CD8-positive, alpha-beta memory T cell (primary cell): ENCODE measurements at places on chromosomes 2 and 18. TPM values are rescaled to one million over a fixed set of nuclear protein-coding genes. Genes with fewer than 3 reads are reported as not detected.

ASB18 gene
- not detected for total RNA-seq

LYG2 gene
- total RNA-seq, result not detected

TRIM54 gene
- total RNA-seq, result 0.22 TPM

GRCh38 chr2:147924647-147925046 is 79.8 kb downstream of the ACVR2A start:
- no peak overlapping the region for H3K27ac ChIP-seq
- no peak overlapping the region for H3K4me3 ChIP-seq
- H3K27me3 ChIP-seq, result no peaks in the 10 kb centered on the region
- no peaks in the 10 kb centered on the region for H3K4me1 ChIP-seq

GRCh38 chr2:172079838-172080640 is 5.3 kb upstream of the DLX1 start:
- DNase-seq, result peak; percentile 3
- peaks cover 62% of the 10 kb centered on the region for H3K27me3 ChIP-seq
- peaks cover 22% of the 10 kb centered on the region for H3K4me1 ChIP-seq
- H3K27ac ChIP-seq, result no peak overlapping the region

GRCh38 chr2:154992826-154993225 is 294.3 kb downstream of the KCNJ3 start:
- H3K36me3 ChIP-seq, result no peaks in the 10 kb centered on the region
- H3K27me3 ChIP-seq, result no peaks in the 10 kb centered on the region
- H3K4me1 ChIP-seq, result no peaks in the 10 kb centered on the region
- H3K27ac ChIP-seq, result no peak overlapping the region

DNA sequence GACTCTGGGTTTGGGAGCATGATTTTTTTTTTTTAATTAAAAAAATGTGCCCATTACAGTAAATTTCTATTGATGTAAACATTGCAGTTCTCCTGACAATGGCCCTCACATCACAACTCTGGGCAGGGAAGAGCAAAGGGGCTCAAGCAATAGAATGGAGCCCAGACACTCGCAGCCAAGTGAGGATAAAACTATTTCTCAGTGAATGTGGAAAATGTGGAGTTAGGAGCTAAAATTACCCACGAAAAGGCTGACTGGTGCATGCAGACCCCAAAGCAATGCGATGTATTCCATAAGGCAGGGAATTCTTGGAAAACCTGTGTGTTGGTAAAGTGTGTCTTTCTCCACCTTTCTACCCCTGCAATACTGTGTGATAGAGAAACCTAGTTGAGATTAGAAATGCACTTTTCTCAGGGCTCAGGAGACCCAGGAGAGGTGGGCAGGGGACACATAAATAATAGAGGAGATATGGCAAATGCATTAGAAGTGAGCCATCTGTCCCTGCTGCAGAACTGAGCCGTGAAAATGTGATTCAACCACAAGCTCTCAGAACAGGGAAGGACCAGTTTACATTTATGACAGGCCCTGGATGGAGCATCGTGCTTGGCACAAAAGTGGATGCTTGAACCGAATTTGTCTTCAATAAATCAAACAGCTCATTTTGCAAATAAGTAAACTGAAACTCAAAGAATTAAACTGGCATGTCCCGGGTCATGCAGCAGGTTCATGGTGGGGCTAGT is 100.1 kb downstream of the MYCN start:
- no peak for DNase-seq
- no peaks in the 10 kb centered on the region for H3K36me3 ChIP-seq
- H3K4me3 ChIP-seq, result no peak overlapping the region
- H3K27ac ChIP-seq, result no peak overlapping the region

DNA sequence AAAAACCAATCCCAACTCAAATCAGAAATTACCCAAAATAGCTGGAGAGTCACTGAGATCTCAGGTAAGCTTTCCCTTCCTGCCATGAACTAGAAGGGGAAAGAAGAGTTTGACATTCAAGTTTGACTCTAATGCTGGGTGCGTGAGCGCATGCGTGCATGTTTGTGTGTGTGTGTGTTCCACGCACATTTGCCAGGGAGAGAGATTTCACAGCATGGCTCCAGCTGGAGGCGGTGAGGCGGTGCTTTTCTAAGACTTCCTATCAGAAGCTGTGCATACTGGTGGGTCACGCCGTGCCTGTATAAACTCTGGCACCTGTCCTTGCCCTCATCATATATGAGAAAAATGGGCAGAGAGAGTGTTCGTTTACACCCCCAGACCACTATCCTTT is 116.2 kb downstream of the MSH2 start:
- no peak overlapping the region for H3K4me3 ChIP-seq
- no peak overlapping the region for H3K27ac ChIP-seq
- H3K4me1 ChIP-seq, result peaks cover 10% of the 10 kb centered on the region
